ENCODE measurements at places on chromosomes 13 and 19.

DNA sequence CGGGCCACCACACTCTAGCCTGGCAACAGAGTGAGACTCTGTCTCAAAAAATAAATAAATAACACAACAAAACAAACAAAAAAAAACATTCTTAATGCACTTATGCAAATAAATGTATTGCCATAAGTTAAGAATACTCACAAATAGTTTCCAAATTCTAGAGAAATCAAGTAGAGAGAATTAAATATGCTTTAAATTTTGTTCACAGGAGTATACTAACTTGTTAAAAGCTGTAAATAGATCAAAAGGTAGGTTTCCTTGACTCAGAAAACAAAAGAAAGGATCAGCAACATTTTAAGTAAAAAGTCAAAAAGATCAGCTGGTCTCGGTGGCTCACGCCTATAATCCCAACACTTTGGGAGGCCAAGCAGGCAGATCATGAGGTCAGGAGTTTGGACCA lies 50.5 kb upstream of the ZNF429 start:
- DNase-seq, result no peak

- no peak for DNase-seq
These were observed 160.2 kb downstream of the SLC7A1 start for GRCh38 chr13:29435125-29435911.

DNA sequence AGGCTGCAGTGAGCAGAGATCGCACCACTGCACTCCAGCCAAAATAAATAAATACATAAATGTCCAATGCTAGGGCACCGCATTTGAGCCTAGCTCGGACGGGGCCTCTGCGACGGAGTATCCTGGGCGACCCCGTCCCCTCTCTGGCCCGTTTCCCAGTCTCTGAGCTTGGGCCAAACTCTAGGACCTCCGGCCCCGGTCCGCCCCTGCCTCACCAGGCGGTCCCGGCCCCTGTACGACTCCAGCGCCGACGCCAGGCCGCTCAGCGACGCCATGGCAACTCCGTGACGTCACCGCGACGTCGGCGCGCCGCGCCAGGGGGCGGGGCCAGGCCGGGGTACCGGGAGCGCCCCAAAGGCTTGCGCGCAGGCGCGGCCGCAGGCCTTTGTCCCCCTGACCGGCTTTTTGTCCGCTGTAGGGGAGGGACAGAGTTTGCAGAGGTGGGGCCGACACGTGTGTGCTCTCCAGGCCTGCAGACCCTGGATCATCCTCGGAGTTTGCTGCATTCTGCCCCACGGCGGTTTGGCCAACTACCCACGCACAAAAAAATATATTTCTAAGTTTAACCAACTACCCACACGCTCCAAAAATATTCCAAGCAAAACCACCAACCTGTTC lies at the start of gene PEX11G:
TSS of gene PEX11G (minus strand) at position 300 of the 618 bp plus-strand sequence. CDS start at position 275, 25 bp downstream.
- DNase-seq, result peak; percentile 98

GRCh38 chr19:49512970-49513745 lies 697 bp downstream of the FCGRT start:
- peak; percentile 82 for DNase-seq

DNA sequence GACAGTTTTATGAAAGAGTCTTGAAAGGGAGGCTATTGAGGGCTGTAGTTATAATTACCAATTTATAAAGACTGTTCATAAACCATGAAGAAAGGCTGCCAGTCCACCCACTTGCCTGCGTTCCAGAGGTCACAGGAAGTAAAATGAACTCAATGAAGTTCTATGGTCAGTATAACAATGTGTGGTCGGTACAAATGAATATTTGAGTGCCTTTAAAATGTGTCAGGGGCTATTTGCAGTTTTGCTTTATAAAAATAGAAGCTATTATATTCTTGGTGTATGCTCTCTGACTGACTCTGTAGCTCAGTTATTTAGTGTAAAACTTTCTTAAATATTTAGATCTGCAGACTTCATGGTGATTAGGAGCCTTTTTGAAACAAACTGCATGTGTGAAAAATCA lies 47.0 kb downstream of the ESD start:
- DNase-seq, result no peak

GRCh38 chr19:6056801-6057650 lies 53.3 kb downstream of the RFX2 start:
- DNase-seq, result peak; percentile 90

DNA sequence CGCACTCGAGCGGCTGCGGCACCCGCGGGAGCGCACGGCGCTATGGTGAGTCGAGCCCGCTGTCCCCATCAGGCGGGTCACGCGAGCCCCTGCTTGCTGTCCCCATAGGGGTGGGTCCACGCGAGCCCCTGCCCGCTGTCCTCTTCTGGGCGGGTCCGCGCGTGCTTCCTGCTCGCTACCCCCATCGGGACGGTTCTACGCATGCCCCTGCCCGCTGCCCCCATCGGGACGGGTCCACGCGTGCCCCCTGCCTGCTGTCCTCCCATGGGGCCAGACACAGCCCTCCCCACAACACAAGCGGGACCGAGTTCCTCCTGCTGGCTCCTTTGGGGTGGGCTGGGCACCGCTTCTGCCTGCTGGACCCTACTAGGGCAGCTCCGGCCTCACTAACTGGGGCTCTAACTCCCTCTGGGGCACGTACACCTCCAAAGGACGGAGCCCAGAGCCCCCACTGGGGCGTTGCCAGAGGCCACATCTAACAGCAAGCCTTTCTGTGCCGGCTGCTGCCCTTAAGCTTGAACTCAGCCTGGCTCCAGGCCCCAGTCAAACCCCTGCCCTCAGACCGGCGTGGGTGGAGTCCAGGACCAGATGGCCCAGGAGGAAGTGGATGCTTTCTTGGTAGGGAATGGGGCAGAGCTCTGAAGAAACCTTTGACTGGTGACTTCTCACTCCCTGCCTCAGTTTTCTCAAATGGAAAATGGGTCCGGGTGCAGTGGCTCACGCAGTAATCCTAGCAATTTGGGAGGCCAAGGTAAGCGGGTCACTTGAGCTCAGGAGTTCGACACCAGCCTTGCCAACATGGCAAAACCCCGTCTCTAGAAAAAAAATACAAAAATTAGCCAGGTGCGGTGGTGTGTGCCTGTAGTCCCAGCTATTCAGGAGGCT lies 722 bp downstream of the COLGALT1 start:
- peak; percentile 87 for DNase-seq

- no peak for DNase-seq
These were observed 497.7 kb downstream of the FGF9 start for GRCh38 chr13:22168437-22169190.

DNA sequence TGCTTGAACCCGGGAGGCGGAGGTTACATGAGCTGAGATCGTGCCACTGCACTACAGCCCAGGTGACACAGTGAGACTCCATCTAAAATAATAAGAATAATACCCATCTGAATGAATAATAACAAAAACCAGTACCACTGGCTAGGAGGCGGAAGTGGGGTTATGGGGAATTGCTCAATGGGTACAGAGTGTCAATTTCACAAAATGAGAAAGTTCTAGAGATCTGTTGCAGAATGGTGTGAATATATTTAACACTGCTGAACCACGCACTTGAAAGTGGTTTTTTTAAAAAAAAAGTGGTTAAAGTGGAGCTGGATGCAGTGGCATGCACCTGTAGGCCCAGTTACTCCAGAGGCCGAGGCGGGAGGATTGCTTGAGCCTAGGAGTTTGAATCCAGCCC lies 18.5 kb downstream of the KLF2 start:
- no peak for DNase-seq

- no peak for DNase-seq
These were observed 21.6 kb upstream of the POU2F2 start for GRCh38 chr19:42153672-42154433.

DNA sequence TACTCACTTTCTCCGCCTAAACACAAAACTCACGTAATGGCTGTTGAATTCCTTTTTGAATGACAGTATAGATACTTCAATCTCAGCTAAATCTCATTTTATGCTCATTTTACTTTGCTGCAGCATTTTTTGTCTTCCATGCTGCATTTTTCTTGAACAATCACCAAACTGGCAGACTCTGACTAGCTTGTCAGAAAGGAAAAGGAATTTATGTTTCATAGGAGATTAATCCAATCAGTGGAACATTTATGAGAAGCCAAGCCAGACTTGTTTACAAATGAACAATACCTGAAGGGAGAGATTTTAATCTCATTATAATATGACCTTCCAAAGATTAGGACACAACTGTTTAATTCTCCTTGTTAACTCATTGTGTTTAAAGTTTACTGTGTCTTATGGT lies 1044.3 kb downstream of the DIAPH3 start:
- no peak for DNase-seq

DNA sequence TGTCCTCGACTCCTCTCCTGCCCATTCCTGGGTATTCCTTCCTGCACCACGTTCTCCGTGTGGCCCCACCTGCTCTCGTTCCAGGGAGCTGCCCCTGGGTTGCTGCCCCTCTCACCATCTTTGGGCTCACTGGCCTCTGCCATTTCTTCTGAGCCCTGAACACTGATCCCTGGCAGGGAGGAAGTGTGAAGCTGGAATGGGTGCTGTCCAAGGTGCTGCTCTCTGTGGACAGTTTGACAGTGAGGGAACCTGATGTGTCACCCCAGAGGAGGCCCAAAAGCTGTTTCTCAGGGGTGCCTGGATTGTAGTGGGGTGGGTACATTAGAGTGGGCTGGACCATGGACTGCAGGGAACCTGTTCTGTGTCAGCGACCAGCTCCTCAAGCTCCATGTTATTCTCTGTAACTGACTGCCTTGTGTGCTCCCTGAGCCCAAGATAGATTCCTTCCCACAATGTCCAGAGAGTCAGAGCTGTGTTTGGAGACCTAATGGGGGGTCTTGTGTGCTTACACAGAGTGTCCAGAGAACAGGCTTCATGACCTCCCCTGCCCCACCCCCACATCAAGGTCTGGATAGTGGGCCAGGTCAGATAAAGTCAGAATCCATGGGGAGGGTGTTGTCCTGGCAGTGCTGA lies 7.2 kb upstream of the CEACAM8 start:
- DNase-seq, result no peak

DNA sequence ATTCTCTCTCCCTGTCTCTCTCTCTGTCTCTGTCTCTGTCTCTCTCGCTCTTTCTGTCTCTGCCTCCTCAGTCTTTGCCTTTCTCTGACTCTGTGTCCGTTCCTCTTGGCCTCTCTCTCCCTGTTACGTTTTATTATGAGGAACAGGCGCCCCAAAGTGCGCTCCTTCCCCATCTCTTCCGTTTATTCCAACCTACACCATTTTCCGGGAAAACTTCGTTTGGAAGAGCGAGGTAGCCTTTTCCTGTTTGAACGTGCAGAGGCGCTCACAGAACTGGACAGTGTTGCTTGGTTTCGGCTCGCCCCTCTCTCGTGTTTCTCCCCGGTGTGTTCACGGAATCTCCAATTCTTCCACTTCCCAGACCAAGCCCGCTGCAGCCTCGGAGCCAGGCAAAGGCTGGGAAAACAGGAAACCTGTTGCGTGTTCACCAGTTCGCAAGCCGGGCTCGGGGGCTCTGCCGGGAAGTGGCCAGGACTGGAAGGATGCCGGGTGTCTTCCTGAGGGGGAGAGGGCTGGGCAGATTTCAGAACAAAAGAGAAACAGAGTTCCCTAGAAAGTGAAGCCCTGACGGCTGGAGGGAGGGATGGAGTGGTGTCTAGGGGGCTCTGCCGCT lies 605 bp downstream of the TMEM255B start:
- DNase-seq, result peak; percentile 81

GRCh38 chr19:48728911-48729664 lies 9.6 kb upstream of the MAMSTR start:
- DNase-seq, result no peak

GRCh38 chr19:11465600-11465999 lies 15.2 kb downstream of the ELAVL3 start:
- DNase-seq, result no peak

DNA sequence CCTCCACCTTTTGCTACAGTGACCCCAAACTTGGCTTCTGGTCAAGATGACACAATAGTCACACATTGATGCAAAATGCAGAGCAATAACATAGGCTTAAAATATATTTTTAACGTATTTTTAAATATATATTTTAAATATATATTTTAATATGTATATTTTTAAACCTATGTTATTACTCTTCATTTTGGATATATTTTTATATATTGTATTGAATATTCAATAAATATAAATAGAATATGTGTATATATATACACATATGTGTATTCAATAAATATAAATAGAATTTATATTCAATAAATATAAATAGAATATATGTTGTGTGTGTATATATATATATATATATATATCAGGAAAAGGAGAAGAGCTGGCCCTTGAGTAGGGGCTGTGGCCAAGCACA lies 115.6 kb downstream of the POU4F1 start:
- DNase-seq, result no peak

DNA sequence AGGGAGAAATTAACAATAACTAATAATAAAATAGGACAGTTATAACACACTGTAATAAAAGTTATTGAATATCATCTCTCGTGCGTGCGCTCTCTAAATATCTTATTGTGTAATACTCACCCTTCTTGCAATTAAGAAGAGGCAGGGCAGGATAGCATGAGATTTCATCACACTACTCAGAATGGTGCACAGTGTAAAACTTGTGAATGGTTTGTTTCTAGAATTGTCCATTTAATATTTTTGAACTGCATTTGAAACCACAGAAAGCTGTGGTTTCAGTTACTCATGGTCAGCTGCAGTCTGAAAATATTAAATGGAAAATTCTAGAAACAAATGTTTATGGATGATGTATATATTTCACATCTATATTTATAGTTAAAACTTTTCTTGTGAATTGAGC lies 161.1 kb downstream of the DCT start:
- no peak for DNase-seq

GRCh38 chr19:38849860-38850435 lies at the start of gene HNRNPL:
Gene HNRNPL (minus strand): TSS chr19:38849986. CDS start chr19:38849966, 20 bp downstream.
- peak; percentile 99 for DNase-seq

DNA sequence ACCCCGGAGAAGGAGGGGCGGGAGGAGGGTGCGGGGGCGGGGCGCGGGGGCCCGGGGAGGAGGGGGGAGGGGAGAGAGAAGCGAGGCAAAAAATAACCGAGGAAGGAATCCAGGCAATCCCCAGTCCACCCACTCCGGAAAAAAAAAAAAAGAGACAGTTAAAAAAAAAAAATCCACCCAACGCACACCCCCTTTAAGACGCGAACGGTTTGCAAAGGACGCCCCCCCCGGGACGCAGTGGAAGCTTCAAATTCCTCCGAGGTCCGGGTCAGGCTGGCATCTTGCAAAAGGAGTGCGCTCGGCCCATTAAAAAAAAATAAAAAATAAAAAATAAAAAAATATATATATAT lies at the start of gene CACNA1A:
TSS of gene CACNA1A (minus strand) at position 9 of the 350 bp plus-strand sequence. CDS start 255 bp downstream, outside the sequence.
- no peak for DNase-seq

DNA sequence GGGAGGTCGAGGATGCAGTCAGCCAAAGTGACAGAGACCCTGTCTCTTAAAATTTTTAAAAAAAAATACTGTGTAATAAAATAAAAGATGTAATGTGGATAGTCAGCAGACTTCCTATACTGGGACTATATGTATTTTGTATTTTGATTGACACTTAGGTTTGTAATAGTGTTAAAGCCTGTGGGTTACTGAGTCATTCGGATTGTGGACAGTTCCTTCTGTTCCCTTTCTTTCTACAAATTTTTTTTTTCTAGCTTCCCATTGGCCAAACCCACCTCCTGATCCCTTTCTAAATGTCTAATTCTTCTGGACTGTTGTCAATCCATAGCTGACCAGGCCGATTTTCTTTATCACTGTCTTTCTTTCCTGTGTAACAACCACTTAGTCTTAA lies 108.0 kb downstream of the DNAJC3 start:
- DNase-seq, result no peak

- DNase-seq, result no peak
These were observed 26.4 kb downstream of the GRTP1 start for GRCh38 chr13:113337556-113337955.

GRCh38 chr19:2503521-2504109 lies 27.7 kb downstream of the GADD45B start:
- DNase-seq, result no peak

- no peak for DNase-seq
These were observed 12.6 kb downstream of the FFAR2 start for GRCh38 chr19:35460608-35461007.

GRCh38 chr19:7986321-7987113 lies 18.9 kb downstream of the ELAVL1 start:
- DNase-seq, result no peak

- no peak for DNase-seq
These were observed 14.9 kb downstream of the FXYD5 start for GRCh38 chr19:35169221-35169995.
